CD8-positive, alpha-beta memory T cell (primary cell): ENCODE measurements at places on chromosomes 5 and 9.

DNA sequence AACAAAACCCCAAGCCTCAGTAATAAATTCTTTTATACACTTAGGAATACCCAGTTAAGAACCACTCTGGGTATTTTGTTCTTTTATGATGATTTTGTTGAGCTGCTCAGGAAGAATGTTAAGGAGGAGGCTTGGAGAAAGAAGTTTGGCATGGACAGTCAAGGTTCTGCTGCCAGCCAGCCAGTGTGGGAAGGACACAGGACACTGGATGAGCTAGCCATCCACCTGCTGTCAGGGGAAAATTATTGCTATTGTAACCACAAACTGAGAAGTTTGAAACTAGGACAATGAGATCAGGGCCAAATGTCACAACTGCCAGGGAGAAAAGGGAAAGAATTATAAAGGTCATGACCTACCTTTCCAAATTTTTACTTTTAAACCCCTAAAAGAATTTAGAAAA lies 25.9 kb upstream of the ADAMTSL1 start:
- no peak for DNase-seq

DNA sequence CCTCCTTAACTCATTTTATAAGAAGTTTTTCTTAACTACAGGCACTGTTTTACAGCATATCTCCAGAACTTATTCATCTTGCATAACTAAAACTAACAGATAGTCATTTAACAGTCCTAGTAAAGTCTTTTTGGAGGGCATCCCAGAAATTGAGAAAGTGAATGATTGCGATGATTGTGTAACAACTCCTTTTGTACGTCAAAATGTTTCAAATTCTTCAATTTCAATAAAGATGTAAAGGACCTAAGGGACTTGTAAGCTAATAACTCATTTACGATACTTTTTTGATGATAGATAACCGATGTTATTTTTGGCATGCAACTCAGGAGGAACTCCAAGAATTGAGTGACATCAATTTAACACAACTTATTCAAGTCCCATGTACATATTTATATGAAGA lies 42.7 kb downstream of the SVEP1 start:
- no peak for DNase-seq

DNA sequence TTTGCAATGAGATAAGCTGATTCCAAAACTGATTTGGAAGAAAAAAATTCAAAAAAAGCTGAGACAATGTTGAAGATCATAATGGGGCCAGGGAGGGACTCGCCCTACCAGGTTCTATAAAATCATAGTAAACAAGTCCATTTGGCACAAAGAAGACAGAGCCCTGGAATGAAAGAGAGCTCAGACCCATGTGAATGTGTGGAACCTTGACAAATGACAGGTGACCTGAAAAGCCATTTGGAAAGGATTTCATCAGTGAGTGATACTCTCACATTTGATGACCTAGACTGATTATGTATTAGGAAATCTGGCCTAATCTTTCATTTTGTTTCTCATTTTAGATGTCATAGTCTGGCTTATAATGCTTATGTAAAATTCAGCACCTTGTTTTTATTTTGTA lies 26.8 kb downstream of the SPTAN1 start:
- DNase-seq: no peak

- no peak for DNase-seq
Measured at GRCh38 chr5:52870448-52870847, 82.7 kb downstream of the ITGA1 start.

GRCh38 chr5:149939546-149939945 lies 5.0 kb downstream of the PDE6A start:
- DNase-seq: no peak

DNA sequence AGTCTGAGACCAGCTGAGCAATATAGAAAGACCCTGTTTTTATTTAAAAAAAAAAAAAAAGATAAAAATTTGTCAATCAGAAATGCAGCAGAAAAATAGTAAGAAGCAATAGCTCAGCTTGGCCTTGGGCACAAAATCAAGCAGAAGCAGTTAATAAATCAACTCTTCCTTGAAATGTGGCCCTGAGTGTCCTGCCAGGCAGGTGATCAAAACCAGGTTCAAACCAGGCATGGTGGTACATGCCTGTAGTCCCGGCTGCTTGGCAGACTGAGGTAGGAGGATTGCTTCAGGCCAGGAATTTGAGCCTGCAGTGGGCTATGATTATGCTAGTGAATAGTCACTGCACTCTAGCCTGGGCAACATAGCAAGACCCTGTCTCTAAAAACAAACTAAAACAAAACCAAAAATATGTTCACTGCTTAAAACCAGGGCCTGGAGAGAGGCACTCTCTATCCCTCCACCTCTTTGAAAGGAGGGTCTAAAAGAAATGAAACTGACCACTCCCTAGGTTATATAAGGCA lies 27.9 kb upstream of the KLF9 start:
- DNase-seq: no peak

DNA sequence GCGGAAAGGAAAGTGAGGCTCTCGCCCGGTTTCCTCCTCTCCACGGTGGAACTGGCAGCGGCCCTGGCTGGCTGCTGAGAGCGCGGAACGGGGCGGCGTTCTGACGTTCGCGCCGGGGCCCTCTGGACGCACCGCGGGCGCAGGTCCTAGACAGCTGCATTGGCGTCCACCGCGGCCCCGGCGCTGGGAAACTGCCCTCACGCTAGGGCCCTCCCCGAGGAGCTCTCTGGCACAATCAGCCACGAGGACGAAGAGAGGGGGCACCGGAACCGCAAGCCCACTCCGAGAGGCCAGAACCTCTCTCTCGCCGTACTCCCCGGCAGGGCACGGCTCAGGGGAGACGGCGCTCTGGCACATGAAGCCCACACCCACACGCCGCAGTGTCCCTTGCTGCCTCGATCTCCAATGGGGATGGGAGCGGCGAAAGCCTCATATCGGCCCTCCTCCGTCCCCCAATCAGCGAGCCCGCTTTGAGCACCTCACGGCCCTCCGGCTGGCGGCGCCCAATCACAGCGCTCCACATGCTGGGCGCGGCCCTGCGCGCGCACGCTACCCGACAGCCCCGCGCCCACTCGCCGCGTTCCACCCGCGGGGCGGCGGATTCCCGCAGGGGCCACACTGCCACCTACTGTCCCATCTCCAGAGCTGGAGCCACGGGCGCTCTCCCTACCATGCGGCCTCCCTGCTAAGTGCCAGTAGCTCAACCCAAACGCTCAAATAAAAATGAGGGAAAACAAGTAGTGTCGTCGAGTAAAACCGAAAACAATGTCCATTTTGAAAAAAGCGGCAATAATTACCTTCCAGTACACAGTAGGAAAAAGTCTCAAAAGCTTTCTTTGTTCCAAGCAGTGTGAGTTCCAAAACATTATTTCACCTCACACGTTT lies 11.8 kb downstream of the MRPS27 start:
- peak; percentile 95 for DNase-seq

DNA sequence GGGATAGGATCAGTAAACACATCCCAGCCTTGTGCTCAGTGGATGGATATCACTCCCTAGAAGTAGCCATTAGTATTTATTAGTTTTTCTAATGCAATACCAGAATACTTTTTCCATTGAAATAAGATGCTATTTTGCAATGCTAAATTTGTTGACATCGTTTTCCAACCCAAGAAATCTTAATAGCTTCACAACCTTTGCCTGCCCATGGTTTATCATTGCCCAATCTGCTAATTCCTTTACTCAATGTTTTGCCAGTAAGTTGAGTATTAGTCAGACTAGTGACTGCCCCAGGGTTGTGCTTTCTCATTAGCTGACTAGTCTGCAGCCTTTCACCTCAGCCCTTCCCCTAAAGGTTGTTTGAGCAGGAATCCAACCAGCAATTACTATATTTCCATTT lies 62.9 kb downstream of the NREP start:
- no peak for DNase-seq

DNA sequence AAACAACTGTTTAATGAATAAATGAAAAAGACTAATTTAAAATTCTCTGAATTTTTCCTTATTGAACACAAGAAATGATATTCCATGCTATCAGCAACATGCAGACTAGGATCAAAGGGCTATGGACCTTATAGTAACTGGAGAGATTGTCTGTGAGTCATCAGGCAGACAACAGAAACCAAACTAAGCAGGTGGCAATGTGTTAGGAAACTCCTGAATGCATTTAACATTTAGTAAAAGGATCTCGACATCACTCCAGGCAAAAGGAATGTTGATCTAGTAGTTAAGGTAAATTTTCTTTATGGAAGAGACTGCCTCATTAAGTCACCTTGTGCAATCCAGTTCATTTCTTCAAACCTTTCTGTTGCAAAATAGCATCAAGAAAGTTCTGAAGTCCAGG lies 58.4 kb downstream of the ARL15 start:
- DNase-seq: no peak

- DNase-seq: no peak
Measured at GRCh38 chr5:104612005-104612404, 1049.4 kb upstream of the NUDT12 start.

DNA sequence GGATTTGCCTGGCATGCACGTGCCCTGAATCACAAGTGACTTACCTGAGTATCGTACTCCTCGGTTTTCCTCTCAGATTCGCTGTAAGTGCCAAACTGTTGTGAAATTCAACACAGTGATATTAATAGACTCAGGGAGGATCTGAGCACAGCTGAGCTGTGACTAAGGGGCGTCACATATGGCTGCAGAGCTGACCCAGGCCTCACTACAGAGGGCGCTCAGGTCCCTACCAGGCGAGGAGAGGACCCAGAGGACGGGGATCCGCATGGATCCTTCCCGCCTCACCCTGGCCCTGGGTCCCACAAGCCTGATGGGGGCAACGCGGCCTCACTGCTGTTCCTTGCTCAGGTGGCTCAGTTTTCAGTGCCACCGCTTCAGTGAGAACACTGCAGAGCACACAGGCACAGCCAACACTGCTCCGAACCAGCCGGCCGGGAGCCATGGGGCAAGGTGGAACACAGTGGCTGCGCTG lies 20.1 kb downstream of the CLPTM1L start:
- no peak for DNase-seq

- DNase-seq: no peak
Measured at GRCh38 chr5:118722122-118723020, 266.0 kb downstream of the DTWD2 start.

DNA sequence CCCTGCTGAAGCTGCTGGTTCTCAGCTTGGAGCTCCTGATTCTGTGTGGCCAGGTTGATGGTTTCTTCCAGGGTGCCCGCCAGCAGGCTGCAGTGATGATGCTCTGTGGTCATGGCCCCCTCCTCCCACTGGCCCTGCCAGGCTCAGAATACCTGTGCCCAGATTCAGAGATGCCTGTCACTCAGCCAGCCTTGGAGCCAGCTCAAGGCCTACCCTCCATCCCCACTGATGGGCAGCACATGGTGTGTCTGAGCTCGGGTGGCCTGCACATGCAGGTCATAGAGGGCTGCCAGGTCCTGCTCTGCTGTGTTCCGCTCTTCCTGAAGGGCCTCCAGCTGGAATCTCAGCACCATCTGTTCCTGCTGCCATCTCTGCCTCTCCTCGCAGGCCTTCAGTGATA lies 5.4 kb downstream of the SLC35A4 start:
- no peak for DNase-seq
